ENCODE measurements at places on chromosomes 11 and 22.
A peak's percentile ranks its signal among the peaks of the same experiment; 100 is the strongest.

DNA sequence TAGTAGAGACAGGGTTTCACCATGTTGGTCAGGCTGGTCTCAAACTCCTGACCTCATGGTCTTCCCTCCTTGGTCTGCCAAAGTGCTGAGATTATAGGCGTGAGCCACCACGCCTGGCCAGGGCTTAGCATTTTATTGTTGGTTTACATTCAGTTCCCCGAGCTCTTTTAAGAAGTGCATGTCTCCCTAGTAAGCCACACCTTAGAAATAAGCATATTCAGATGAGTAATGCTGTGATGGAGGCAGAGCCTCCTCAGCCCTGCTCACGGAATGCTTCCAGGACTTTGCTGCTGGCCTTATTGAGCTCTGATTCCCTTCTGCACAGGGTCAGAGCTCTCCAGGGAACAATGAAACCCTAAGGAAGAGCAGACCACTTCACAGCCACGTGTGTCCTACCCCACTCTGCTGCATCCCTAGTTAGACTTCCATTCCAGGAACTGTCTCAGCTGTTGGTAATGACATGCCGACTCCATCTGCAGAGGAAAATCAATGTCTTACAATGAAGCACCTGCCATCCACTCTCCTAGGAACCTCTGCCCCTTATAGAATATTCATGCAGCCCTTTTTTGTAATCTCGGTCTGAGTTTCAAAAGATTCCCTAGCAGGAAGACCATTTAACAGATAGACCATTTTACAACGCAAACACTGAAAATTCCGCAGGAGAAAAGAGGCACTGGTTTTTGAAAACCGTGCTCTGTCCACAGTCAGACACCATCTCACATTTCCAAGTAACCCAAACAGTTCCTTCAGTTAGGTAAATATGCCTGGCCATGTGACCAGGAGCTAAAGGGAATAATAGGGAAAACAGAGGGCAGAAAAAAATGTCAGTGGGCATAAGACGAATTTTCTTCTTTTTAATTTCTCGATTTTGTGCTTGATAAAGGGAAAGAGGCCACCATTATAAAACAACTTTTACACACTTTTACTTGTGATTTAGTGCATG, 1.7 kb upstream of the JAM3 start:
- DNase-seq, result no peak

DNA sequence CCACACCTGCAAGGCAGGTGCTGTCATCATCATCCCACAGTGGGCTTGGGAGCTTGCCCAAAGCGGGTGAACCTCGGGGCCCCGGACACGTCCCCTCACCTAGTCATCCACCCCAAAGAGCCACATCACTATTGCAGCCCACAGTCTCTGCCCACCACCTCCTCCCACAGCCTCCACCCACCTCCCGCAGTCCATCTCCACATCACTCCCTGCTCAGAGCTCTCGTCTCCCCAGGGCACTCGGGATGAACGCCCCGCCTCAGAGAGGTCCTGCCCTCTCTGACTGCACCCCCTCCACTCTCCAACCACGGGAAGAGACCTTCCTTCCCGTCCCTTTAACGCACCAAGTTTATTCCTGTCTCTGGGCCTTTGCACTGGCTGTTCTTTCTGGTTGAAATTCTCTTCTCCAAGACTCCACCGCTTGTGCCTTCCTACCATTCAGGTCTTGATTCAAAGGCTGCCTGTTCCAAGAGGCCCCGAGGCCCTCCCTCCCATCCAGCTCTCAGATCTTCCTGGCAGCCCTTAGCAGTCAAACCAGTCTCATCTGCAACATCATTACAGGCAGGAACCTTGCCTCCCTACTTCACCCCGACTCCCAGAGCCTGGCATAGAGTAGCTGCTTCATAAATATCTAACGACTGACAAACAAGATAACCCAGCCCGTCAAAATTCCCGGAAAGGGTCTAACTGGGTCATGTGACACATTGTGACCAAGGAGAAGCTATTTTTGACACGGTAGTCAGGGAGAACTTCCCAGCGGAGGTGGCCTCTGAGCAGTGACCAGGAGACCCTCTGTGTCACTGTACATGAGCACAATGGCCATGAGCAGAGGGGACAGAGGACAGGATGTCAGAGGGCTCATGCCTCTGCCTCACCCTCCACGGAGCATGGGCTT, 11.1 kb downstream of the KCNJ4 start:
- no peak for DNase-seq

DNA sequence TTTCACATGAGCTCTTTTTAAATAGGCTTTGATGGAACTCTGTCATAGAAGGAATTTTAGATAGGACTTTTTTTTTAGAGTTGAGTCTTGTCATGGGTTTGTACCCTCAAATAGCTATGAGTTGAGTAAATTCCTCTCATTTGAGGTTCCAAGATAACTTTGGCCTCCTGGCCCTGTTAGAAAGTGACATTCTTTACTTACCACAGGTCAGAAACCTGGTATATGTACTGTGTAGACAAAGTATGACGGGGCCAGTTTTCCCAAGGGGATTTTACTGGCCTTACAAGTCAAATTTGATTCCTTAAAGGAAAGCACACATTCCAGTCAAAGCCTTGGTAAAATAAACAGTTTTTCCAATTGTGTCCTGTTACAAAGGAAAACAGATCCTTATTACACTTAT, 729.3 kb upstream of the LUZP2 start:
- no peak for DNase-seq

DNA sequence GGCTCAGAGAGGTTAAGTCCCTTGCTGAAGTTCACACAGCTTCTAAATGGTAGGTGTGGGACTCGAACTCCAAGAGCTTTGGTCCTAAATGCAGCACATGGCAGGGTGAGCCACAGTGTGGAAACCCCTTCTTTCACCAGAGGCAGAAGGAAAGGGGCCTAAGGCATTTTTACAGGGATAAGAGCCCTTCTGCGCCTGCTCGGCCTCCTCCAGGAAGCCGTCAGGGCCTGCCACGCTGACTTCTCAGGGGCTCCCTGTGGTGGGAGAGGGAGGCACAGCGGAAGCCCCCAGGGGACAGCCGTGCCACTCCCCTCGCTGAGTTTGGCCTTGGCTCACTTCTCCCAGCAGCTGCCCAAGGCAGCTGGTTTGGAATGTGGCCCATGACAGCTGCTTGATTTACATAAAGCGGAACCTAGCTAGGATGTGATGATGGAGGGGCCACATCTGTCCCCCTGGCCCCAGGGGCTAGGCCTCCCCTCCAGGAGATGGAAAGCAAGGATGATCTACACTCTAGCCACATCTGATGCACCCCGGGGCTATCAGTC, 35.4 kb downstream of the CD82 start:
- DNase-seq, result no peak

- DNase-seq, result no peak
These were observed 734 bp downstream of the ZNF280B start for GRCh38 chr22:22507743-22508273.

GRCh38 chr22:39244496-39245129, at the start of gene PDGFB:
Gene PDGFB, minus strand, starts transcription at chr22:39244982. Its CDS starts 1,019 bp downstream, at chr22:39243963.
- no peak for DNase-seq

DNA sequence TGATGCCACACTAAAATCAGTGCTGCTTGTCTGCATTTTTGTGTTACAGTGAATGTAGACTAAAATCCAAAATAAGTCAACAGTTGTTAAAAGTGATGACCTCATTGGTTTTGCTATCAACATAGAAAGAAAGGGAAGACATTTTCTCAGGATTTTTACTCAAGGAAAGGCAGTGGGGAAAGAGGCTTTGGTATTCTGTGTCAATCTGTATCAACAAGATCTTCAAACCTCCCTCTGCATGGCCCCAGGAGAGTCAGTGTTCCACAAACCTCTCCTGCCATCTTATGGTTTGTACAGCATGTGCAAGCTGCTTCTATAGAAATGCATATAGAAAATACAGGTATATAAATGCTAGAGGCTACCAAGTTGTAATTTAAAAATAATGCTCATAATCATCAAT, 13.8 kb upstream of the OR51M1 start:
- no peak for DNase-seq

DNA sequence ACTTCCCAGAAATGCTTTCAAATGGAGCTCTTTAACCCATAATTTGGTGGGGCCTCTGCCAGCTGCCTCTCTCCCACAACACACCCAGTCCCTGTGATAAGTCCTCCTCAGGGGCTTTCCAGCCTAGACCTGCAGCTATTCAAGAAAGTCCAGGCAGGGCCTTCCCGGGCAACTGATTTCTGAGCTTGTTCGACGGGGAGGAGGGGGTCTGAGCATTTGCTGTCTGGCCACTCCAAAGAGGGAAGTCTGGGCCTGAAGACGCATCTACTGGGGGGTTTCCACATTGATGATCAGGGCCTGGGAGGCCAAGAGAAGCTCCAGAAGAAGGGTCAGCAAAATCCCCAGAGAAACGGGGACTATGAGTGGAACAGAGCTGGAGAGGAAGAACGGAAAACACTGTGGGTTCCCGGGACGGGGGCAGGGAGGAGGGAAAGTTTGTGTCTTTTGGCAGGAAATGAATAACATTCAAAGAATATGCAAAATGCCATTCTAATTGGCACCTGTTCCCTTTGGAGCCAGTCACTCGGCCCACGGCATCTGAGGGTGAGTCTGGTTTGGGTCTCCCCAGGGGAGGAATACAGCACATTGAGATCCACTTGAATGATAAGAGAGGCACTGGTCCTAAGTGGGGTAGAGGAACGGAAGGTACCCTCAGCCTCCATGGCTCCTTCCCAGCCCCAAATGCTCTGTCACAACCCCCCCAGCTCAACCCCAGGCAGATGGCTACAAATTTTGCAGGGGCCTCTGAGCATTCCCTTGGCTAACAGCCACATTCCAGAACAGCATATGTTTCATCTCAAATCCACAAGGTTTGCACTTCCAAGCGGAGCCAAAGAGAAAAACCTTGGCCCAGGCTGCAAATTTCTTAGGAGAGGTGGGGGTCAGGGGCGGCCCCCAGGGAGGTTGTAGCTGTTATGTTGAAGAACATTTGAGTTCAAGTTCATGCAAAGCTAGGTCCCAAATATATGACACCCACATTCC, 72.0 kb downstream of the RPUSD4 start:
- no peak for DNase-seq

- DNase-seq, result no peak
These were observed 651 bp downstream of the CRYAB start for GRCh38 chr11:111910676-111911562.

- no peak for DNase-seq
These were observed 13.3 kb upstream of the PAX6 start for GRCh38 chr11:31824332-31824878.

- no peak for DNase-seq
These were observed 118.2 kb upstream of the CSNK2A3 start for GRCh38 chr11:11471201-11471600.

GRCh38 chr11:36215693-36216060, 73.5 kb downstream of the COMMD9 start:
- DNase-seq, result no peak

- no peak for DNase-seq
These were observed 2.3 kb downstream of the PICALM start for GRCh38 chr11:86066657-86067008.

DNA sequence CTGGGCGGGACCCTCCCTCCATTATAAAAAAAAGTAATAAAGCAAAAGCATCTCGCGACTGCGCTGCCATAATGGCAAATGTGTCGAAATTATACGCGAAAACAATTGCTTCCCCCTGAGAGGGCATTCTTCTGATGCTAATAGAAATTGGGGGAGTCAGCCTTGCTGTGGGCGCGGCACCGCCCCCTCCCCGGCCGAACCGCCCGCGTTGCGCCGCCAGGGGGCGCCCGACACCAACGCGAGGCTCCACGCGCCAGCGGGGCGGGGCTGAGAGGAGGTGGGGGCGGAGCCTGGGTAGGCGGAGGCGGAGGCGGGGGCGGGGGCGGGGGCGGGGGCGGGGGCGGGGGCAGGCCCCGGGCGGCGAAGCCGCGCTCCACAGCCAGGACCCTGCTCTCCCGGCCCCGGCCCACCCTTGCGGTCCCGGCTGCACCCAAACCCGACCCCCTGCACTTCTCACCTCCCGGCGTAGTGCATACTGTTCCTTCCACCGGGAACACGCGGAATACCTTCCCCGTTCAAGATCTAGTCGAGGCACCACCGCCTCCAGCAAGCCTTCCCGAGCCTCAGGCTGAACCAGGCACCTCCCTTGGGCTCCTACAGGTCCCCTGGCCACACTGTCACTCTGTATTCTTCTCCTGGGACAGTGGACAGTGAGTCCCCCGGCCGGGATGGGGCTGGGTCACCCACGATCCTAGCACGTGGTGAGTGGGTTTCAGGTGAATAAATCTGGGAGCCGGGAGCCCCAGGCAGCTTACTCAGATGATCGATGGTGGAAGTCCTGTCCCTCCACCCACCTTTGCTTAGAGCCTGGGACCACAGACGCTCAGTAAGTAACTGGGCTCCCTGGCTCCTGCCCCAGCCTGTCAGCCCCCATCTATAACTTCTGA, 15.5 kb upstream of the UPK3A start:
- peak; percentile 80 for DNase-seq

- DNase-seq, result no peak
These were observed 255.2 kb upstream of the POU2AF2 start for GRCh38 chr11:110990311-110990710.

DNA sequence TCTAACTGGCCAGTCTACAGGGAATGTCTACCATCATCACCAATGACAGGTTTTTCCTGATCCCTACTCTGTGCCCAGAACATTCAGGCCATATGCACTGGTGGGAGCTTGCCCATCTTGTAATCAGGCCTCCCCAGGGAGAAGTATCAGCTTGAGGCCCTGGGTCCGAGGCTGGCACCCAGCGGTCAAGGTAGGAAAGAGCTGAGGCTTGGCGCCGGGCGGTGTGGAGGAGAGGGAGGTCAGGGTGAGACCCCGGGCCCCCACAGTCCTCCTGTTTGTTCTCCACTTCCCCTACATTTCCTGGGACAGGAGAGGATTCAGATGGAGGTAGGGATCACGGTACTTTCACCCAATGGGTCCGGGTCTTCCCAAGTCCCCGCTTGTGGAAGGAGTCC, 15.5 kb downstream of the TSKU start:
- no peak for DNase-seq

- DNase-seq, result no peak
These were observed 1219.6 kb downstream of the BRD1 start for GRCh38 chr22:48607901-48608662.

GRCh38 chr22:26066534-26066933, 102.7 kb upstream of the SEZ6L start:
- DNase-seq, result no peak

DNA sequence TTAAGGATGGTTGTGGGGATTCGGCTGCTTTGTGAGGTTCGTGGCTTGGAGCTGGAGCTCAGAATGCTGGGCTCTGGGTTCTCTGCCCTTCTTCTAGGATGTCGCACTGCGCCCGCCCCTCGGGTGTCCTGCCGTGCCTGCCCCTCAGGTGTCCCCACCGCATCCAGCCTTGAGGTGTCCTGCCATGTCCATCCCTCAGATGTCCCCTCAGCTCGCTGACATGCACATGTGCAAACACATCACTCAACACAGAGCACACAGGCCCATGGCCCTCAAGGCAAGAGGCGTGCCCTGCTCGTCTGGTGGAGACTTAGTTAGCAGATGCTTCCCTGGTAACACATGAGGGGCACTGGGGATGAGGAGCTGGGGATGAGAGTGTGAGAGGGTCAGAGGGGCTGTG, 359.3 kb downstream of the TBC1D22A start:
- no peak for DNase-seq

Measured in activated T-helper 2 cell treated with anti-CD3 and anti-CD28 coated beads, Interferon-gamma antibody, Interleukin-2, Interleukin-4, amounts not matched to agents 10 μg/mL and 5 μg/mL and 100 μg/mL, durations not matched to agents 14 hours and 24 hours and 36 hours (primary cell).